ENCODE measurements at places on chromosomes 6 and 20.

DNA sequence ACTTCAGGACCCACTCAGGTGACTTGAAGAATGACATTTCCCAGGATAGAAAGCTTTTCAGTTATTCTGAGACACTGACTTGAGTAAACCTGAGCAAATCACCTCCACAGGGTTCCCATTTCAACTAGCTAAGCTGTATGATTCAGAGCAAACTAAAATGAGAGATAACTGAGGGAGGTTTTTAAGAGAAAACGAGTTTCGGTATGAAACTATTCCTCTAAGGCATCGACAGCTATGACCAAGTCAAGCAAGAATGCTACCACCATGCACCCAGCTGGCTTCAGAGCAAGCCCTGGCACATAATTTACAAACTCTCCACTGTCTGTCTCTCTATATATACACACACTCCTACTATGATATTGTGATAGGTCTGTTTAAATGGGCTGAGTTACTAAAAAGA, 75.4 kb downstream of the PERP start:
- no peak for DNase-seq

DNA sequence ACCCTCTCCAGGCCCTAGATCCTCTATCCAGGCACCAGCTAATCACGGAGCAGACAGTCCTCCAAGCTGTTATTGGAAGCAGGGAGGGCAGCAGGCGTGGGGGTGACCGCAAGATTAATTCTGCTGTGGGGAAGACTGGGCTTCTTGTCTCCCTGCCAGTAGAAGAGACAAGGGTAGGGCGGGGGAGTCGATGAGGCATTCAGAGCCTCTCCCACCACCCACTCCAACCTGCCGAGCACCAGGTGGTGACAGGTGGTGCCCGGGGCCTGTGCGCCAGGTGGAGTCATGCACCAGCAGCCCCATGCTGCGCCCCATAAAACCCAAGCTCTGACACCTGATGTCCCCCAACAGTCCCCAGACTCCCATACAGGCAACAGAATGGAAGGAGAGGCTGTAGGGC, 89.6 kb downstream of the CDH22 start:
- DNase-seq: no peak

DNA sequence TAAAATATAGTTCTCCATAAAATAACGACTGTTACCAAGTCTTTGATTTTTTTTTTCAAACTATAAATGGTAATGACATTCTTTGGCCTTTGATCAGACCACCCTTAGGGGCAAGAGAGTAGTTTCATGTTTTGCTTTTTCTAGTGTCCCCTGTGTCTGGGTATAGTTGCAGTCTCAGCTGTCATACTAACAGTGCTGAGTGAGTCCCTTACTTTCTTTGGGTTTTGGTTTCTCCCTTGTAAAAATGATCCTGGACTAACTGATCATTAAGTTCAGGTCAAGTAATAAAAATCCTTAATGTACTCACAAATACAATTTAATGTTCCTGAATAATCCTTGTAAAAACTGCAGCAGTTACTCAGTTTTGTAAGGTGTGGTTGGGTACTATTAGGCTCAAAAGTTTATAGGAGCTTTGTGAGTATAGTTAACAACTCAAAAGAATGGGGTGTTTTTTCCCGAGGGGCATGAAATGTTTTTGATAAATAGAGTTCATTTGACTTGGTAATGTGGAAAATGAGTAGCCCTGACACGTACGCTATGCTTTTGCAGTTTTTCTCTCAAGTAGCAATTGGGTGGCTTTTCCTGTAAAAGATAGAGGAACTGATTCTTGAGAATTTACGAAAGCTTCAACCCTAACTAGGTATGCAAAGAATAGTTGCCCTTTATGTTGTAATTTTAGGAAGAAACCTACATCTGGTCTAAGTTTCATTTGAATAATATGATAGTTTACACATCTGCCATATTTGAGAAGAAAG, 6.2 kb downstream of the PTPN1 start:
- DNase-seq: no peak

- DNase-seq: peak; percentile 91
These were observed 73.0 kb upstream of the NHSL1 start for GRCh38 chr6:138572167-138572875.

DNA sequence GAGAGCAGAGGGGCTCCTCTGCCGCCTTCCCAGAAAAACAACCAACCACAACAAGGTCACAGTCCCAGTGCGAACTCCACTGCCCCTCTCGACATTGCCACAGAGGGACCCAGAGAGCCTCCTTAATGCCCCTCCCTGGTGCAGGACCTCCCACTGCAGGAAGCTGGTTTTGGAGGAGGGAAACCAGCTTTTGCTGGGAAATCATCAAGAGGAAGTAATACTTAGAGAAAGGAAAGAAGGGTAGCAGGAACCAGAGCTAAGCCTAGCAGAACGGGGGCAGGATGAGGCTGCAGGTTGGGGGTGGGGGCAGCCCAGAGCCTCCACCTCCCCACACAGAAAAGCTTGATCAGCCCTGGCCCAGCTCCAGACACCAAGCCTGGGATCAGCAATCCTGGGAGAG, 37.7 kb upstream of the SIRPA start:
- no peak for DNase-seq

- DNase-seq: no peak
These were observed 282.7 kb downstream of the ADGB start for GRCh38 chr6:146881228-146882181.

DNA sequence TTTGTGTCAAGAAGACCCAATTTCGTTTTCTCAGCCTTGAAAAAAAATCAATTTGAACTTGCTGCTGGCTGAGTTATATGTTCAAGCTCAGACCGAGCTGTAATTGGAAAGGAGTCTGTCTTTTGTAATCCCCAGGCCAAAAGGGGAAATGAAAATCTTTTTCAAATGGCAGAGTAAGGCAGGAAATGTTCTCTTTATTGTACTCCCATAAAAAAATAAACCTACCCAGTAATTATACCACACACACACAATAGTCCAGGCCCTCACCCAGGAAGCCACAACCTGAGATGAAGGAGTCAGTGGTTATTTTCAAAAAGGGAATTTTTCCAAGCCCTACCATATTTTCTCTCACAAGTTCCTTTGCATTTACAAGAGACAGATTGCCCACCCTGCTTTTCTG, 45.3 kb downstream of the CLIC5 start:
- no peak for DNase-seq

- DNase-seq: no peak
These were observed 431 bp downstream of the LOC128125822 start for GRCh38 chr6:63572747-63573075.

DNA sequence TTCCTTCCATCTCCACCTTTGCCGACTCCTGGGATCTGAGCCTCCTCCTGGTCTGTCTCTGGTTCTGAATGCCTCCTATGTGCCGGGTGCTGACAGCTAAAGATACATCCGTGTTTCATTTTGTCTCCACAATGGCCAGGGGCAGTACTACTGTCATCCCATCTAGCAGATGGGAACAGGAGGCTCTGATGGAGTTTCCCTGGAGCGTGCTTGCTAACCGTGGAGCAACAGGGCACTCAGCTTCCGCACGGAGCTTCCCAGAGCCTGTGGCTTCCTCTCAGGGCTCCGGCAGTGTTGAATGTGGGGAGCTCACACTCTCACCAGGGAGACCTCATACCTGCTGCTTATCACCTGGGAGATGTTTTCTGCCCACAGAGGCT, 11.9 kb upstream of the NPBWR2 start:
- peak; percentile 59 for DNase-seq

GRCh38 chr20:45047581-45048119, 53.3 kb downstream of the KCNS1 start:
- no peak for DNase-seq

GRCh38 chr6:102581378-102582124, 1188.0 kb downstream of the GRIK2 start:
- no peak for DNase-seq

DNA sequence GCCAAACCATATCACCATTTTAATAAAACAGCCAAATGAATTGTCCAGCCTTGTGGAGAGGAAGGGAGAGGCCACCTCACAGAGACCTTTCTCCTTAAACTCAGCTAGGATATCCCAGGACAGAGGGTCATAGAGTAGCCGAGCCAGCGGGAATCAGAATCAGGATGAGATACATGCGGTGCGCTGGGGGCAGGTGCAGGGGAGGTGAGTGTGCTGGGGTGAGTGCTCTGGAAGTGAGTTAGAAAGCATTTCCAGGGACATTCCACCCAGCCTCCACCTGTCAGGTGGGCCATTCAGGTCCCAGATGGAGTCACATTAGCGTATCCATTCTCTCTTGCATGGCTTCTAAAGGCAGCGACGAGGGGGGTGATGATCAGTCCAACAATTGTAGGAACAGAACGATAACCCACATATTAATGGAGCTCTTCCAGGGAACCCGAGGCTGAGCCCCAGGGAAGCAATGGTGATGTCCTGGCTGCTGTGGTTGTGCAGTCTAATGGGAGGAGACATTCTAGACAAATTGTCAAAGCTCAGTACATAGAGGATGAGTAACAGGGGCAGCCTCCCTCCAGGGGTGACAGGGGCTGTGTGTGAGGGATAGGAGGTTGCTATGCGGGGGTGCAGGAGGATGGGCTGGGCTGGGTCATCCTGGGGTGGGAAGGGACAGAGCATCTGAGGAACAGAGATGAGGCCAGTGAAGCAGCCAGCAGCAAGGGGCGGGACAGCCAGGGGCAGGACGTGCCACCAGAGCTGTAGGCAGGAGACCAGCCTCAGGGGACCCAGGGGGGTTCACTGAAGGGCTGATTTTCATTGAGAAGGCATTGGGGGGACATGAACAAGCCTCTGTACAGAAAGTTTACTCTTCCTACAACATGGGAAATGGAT, 88.7 kb upstream of the FRMD1 start:
- no peak for DNase-seq

DNA sequence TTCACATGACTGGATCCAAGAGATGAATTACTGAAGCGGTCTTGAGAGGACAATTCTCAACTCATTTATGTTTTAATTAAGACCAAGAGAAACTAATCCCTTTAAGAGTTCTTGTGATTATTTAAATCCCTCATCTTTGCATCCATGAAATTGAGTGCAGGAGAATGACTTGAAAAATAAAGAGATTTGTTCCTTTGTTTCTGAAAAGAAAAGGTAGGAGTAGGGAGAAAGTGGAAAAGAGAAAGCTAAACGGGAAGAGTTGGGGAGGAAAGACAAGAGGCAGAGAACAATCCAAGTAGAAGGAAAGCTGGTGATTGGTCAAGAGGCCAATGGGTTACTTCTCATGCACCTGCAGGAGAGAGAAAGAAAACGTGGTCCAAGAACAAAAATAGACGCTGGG, 75.2 kb upstream of the SOX4 start:
- DNase-seq: no peak

Data from Caco-2 (cell line).